ENCODE measurements at places on chromosomes 7 and 10. TPM values are rescaled to one million over a fixed set of nuclear protein-coding genes. Genes with fewer than 3 reads are reported as not detected.

FZD1 gene
- polyA plus RNA-seq, result 18.1 TPM

ENTPD1 gene
- 13.0 TPM for polyA plus RNA-seq

CALHM3 gene
- not detected for polyA plus RNA-seq

PLEKHA8 gene
- 10.6 TPM for polyA plus RNA-seq

RBM20 gene
- 8.3 TPM for polyA plus RNA-seq

CCNY gene
- polyA plus RNA-seq, result 79.1 TPM

NUTM2E gene
- polyA plus RNA-seq, result not detected

SPDYE2 gene
- polyA plus RNA-seq, result 8.2 TPM

PON3 gene
- 14.5 TPM for polyA plus RNA-seq

ADAMTS14 gene
- polyA plus RNA-seq, result 21.0 TPM

HSPA12A gene
- 10.8 TPM for polyA plus RNA-seq

CDC14C gene
- not detected for polyA plus RNA-seq

Data from muscle of back (tissue), 13 donors.